CD8-positive, alpha-beta T cell (primary cell): ENCODE measurements at places on chromosomes 7 and 10.

DNA sequence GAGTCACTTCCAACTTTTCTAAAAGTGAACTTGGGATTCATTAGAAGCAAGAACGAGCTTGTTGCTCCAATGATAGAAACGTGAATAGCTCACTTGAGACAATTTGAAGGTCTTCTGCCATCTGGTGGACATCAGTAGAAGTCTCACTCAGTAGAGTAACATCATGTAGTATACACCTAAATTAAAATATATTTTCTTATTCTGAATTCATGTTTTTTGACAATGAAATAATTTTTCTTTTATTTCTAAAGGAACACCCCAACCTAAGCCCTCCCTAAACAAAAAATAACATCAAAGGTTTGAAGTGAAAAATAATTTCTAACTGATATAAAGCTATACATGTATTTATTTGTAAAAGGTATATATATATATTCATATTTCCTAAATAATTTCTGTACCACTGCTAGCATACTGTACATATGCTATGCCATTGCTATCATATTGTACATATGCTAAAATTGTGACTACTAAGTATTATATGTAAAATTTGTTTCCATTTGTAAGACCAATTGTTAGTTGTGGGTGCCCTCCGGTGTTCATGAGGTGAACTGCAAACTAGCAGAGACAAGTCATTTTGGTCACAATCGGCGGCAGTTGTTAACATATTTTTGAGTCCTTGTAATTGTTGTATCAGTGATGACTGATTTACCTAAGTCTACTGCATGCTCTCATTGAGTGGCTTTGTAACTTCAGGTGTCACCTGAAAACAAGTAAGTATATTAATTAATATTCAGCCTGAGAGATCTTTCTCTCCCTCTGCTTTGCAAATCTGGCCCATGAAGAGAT lies 121.9 kb downstream of the PTPRZ1 start:
- DNase-seq, result no peak

DNA sequence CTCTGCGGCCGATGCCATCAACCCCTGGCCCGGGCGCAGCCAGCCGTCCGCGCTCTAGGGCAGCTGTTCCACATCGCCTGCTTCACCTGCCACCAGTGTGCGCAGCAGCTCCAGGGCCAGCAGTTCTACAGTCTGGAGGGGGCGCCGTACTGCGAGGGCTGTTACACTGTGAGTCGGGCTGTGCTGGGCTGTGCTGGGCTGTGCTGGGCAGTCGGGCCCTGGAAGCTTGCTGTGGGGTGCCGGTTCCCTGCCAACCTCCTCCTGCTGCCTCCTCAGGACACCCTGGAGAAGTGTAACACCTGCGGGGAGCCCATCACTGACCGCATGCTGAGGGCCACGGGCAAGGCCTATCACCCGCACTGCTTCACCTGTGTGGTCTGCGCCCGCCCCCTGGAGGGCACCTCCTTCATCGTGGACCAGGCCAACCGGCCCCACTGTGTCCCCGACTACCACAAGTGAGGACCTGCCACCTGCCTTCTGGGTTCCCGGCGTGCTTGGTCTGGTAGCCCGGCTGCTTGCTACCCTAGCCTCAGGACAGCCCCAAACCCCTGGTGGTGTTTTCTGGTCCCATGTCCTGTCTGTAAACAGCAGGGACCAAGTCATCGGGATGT lies 7.5 kb downstream of the ZYX start:
- DNase-seq, result no peak

DNA sequence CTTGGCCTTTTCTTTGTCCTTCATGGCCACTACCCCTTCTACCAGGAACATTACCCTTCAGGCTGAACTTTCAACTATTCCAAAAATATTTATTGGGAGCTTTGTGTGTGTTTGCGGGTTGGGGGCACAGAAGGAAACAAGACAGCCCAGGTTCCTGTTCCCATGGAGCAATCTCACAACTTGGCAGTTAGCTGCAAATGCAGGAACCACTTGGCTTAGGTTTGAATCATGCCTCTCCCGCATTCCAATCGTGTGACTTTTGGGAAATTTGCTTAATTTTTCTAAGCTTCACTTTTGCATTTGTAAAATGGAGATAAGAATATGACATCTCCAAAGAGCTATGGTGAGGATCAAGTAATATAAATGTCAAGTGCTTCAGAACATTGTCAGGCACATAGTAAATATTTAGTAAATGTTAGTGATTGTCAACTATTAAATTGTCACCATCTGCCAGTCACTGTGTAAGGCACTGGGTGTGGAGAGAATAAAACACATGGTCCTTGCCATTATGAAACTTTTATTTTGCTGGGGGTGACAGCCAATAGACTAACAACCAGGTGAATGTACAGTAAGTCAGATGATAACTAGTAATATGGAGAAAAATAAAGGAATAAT lies 277.1 kb downstream of the SNX13 start:
- DNase-seq, result no peak

DNA sequence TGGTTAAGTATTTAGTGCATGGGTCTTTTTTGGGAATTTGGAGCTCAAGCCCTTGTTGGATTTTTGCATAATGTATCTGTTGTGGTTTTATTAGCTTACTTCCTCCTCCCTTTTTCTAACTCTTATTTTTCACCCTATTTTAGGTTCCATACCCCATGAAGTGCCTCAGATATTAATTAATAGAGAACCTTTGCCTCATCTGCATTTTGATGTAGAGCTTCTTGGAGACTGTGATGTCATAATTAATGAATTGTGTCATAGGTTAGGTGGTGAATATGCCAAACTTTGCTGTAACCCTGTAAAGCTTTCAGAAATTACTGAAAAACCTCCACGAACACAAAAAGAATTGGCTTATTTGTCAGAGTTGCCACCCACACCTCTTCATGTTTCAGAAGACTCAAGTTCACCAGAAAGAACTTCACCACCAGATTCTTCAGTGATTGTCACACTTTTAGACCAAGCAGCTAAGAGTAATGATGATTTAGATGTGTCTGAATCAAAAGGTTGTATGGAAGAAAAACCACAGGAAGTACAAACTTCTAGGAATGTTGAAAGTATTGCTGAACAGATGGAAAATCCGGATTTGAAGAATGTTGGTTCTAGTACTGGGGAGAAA lies 28.0 kb downstream of the SIRT1 start:
- DNase-seq, result no peak

- DNase-seq, result no peak
Observed at GRCh38 chr7:55050281-55050680, 31.5 kb downstream of the EGFR start.

- DNase-seq, result no peak
Observed at GRCh38 chr7:50754241-50754640, 28.5 kb downstream of the GRB10 start.

DNA sequence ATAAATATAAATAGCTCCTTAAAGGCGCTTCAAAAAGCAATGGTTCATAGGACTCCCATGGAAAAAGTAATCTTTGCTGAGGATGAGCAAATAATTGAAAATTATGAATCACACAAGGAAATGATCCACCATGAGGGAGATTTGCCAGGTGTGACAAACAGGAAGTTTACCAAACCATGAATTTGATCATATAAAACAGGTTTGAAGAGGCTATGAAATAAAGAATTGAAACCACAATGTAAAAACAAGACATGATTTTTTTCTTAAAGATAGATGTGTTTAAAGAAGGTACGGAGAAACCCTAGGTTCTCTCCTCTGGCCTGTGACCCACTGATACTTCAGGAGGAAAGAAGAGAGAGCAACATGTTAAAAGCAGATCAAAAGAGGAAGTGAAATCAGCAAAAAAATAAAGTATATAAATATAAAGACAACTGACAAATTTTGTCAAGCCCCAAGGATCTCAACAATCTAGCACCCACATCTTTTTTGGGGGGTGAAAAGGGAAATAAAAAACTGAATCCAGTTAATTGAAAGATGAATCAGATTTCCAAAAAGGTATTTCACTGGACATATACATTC lies 111.3 kb upstream of the ASAH2 start:
- DNase-seq, result no peak

DNA sequence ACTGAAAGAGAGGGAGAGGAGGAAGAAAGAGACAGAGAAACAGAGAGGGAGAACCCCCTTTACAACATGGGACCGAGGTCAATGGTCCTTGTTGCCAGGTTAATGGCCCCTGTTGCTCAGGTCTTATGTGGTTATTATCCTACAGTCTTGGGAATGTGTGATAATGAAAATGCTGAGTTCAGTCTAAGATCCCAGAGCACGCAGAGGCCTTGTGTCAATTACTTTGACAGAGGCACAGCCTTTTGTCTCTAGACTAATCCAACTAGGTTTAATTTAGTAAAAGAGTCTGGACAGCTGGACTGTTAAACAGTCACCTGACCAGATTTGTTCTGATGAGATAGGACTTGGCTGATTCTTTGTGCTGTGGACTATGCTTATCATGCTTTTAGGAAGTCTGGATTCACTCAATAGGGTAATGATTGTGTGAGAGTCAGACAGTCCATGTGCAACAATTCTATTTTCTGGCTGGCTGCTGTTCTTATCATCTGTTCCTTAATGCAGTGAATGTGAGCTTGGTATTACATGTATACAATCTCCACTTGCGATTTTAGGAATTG lies 157.4 kb upstream of the MAGI2 start:
- DNase-seq, result no peak

DNA sequence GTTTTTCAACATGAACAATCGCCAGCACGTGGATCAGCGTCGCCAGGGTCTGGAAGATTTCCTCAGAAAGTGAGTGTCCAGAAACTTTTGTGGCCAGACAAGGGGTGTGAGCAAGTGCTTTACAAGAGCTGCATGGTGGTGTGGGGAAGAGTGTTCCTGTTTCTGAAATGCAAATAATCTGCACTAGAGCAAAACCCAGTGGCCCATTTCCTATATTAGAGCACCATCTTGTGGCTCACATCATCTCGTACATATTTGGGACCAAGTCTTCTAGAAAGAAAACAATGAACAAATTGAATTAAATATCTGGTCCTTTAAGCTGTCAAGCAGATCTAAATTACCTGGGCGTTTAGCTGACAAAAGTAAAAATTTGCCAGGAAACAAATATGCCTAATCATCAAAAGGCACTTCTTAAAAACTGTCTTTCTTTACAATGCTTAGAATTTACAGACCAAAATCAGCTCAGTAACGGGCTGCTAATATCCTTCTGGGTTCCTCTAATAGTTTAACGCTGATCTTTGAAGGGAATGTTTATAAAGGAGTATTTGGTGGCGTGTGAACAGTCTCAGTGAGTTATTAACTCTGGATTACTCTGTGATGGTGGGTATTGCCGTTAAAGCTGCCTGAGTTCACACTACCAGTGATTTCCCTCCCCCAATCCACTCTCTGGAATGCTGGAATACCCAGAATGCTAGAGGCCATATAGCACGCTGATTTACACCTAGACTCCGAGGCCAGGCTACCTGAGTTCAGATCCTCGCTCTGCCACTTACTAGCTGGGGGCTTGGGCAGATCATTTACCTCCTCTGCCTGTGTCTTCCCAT lies 73.6 kb downstream of the SNX10 start:
- DNase-seq, result peak; percentile 48

- peak; percentile 64 for DNase-seq
Observed at GRCh38 chr7:112938863-112939573, 147.6 kb downstream of the GPR85 start.

- no peak for DNase-seq
Observed at GRCh38 chr10:23441251-23441650, 2.4 kb downstream of the OTUD1 start.

- no peak for DNase-seq
Observed at GRCh38 chr7:30470771-30471170, 7.8 kb downstream of the NOD1 start.

DNA sequence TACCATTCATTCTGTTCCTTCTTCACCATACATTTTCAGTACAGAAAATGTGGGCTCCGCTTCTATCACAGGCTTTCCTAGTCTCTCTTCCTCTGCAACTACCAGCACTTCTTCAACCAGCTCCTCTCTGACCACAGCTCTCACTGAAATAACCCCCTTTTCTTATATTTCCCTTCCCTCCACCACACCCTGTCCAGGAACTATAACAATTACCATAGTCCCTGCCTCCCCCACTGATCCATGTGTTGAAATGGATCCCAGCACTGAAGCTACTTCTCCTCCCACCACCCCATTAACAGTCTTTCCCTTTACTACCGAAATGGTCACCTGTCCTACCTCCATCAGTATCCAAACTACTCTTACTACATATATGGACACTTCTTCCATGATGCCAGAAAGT lies 9.5 kb upstream of the MUC12 start:
- DNase-seq, result no peak

DNA sequence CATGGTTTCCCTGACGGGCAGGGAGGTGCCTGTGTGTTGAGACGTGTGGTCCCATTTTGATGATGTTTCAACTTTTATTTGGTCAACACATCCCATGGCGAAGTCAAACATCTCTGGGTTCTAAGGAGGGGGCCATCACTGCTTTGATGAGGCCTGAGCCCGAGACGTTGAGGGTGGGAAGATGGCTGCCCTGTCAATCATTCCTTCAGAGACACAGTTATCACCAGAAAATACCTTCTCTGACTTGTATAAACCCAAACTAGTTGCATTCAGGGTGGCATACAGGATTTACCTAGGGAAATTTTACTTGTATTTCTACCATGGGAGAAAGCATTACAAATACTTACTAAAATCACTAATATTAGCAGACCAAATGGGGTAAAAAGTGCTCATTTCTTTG lies 64.6 kb downstream of the VOPP1 start:
- no peak for DNase-seq

- DNase-seq, result no peak
Observed at GRCh38 chr10:131177431-131178327, 133.8 kb downstream of the TCERG1L start.

GRCh38 chr10:123001370-123001769 lies 7.2 kb downstream of the IKZF5 start:
- DNase-seq, result no peak

DNA sequence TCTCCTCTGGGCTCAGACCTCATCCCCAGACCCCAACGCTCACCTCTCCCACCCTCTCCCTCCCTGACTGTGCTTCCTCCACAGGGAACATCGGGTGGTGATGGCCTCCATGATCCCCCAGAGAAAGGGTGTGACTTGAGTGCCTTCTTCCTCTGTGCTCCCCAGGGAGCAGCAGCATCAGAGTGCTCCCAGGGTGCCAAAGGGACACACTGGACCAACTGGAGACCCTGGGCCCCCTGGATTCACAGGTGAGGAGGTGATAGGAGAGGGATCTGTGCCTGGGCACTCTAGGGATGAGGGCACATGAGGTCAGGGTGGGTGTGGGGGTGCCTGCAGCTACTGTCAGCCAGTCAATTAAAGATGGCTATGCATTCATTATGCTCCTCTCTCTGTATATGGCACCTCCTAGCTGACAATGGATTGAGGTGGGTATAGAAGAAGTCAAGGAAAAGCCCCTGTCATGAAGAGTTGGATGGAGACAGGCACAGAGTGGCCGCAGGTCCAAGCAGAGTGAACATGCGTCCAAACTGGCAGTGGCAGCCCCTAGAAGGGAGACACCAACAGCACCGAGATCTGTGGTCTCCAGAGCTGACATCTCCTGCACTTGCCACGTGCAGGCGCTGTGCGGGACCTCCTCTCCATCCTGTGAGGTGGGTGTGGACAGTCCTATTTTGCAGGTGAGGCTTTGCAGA lies 15.5 kb upstream of the VOPP1 start:
- DNase-seq, result no peak

DNA sequence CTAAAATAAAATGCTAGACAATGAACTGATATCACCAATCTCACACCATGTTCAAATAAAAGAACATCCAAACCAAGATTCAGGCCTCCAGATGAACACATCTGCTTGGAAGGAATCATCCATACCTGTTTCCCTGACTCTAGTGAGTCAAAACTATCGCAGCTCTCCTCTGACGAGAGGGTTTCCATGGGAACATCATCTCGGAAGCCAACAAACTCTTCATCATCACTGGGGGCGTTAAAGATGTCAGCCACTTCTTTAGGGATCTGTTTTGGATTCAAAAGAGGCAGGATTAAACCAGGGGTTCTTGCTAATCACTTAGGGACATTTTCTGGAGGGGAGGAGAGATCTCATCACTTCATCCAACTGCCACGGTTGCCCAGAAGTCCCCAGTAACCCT lies 29.1 kb downstream of the CDCA7L start:
- no peak for DNase-seq
